ENCODE measurements at places on chromosomes 12 and 14. TPM values are rescaled to one million over a fixed set of nuclear protein-coding genes. Genes with fewer than 3 reads are reported as not detected.

The SRRM4 gene
- total RNA-seq = not detected

- DNase-seq = no peak
These were observed 314.1 kb upstream of the DIO3 start for GRCh38 chr14:101246894-101247841.

GRCh38 chr12:132154941-132155770 is 10.9 kb downstream of the NOC4L start:
- no peak for DNase-seq

The GLS2 gene
- 6.9 TPM for total RNA-seq

Data from HT-29 (cell line).